Cerebellar nuclear complex (tissue), 1 donor: ENCODE measurements at places on chromosomes 4 and X.

- DNase-seq: no peak
Observed at GRCh38 chrX:71636438-71637252, 18.3 kb upstream of the CXCR3 start.

- DNase-seq: no peak
Observed at GRCh38 chrX:138349351-138349750, 362.2 kb downstream of the FGF13 start.

DNA sequence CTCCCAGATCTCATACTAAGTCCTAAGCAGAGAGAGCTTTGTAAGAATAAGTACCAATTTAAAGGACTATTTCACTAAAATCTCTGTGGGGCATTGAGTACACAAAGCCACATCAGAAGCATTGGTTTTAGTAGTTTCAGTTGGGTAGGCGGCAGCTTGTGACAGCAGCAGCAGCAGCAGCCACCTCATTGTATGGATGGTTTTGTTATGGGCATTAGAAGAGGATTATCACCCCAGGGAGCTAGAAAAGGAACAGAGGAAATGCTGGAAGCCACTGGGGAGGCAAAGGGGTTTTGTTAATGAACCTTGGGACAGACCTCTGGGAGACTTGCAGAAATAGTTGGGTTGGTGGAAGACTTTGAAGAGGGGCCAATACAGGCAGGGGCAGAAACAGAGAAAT, 93.9 kb upstream of the FRMPD3 start:
- DNase-seq: no peak

DNA sequence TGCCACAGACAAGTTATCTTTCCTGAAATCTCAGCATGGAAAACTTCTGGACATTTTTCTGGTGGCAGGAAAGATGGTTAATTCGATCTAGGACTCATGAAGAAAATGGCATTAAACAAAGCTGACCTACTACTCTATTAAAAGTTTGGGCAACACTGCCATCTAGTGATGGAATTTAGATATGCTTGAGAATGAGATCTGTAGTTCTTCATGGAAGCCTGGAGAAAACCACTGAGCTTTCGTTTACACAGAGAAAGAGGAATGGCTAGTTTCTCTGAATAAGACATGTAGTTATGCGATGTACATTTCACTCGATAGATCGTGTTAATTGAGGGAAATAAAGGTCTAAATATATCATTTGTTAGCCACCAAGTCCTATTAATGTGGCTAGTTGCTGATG, 51.7 kb upstream of the CHRDL1 start:
- DNase-seq: peak; percentile 8

DNA sequence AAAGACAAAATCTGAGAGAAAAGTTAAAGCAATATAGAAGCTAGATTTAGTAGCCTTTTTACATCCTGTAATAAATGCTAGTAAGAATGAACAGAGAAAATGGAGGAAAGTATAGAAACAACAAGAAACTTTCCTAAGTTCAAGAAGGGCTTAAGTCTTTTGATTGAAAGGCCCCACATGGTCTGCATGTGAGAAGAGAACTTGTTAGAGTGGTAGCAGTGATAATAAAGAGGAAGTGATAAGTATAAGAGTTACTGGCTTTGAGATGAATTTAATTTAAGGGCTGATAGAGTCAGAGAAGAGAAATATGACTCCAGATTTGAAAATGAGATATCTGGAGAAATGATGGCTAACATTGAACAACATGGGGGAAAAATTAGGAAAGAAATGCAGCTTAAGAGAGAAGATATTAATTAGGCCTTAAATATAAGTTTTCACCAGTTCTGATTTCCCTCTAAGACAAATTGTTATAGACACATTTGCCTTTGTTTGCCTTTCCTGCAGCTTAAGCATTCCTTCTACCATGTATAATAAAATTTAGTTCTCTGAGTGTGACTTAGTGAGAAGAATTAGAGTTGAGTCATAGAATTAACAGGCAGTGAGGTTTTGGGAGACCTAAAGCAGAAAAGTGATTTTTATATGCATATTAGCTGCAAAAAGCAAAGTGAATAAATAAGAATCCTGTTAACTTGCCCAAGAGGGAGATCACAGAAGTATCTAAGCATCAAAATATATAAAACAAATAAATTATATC, 18.4 kb downstream of the ZFX start:
- DNase-seq: no peak

GRCh38 chr4:151951671-151952050, 190.9 kb upstream of the GATB start:
- no peak for DNase-seq

DNA sequence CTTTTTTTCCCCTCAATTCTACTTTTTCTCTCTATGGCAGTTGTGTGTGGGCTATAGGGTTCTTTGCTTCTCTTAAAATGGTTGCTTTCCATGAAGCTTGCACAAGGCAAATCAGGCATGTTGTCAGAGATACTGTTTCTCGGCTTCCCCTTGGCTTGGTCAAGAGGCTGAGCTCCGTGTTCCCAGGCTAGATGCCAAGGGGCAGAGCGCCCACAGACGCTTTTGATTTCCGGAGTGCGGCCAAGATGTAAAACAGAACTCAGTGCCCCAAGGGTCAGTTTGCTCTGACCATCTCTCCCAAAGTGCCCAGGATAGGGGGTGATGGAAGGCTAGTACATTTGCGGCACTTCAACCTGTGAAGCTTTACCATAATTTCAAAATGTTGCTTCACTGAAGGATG, 64.2 kb upstream of the DIPK2B start:
- DNase-seq: no peak

GRCh38 chr4:170750519-170750918, 660.8 kb upstream of the AADAT start:
- DNase-seq: no peak

DNA sequence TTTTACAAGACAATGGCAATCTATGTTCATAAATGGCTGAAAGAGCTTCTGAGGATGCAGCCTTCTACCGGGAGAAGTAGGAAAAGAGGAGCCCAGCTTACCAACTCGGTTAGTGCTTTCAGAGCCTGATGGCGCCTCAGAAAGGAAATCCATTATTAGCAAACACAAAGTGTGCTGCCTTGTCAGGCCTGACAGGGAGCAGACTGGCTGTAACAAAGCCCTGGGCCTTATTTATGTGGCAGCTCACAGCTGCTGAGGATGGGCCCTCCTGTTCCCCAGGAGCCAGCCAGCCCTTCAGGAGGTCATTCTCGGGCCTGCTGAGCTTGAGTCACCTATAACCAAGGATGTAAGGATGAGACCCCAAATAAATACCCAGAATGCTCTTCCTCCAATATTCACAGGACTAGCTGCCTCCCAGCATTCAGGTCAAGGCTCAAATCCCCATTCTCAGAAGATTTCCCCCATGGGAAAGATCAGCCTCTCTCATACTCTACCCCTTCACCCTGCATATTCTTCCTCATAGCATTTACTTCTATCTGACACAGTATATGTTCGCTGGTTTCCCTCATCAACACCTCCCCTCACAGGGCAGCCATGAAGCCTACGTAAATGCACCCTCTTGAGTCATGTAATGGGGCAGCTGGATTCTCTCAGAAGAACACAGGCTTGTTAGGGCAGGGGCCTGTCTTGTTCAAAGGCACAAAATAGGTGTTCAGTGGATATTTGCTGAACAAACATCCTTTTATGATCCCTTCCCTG, 227.0 kb upstream of the RASGEF1B start:
- DNase-seq: no peak
